Stimulated activated CD8-positive, alpha-beta memory T cell treated with anti-CD3 and anti-CD28 coated beads, Interleukin-2, amount 100 ng/mL, for 1 hour (primary cell): ENCODE measurements at places on chromosomes 11 and 22.

GRCh38 chr11:129787532-129788155 is 28.0 kb upstream of the TMEM45B start:
- no peak for DNase-seq

DNA sequence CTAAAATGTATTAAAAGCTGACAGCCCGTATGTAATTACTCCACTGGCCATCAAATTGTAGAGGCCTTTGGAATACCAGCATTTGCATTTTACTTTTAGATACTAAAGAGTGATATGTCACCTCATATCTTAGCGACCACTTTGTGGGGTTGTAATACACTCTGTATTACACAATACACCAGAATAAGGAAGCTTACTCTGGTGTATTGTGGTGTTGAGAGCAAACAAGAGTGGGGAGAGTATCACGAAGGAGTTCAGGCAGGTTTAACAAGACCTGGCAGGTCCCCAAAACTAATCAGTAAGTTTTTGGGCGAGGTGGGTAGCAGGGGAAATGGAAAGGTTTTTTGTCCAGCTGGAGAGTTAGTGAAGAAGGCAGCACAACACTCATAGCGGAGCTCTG is 3.2 kb downstream of the NUP50 start:
- no peak for DNase-seq

DNA sequence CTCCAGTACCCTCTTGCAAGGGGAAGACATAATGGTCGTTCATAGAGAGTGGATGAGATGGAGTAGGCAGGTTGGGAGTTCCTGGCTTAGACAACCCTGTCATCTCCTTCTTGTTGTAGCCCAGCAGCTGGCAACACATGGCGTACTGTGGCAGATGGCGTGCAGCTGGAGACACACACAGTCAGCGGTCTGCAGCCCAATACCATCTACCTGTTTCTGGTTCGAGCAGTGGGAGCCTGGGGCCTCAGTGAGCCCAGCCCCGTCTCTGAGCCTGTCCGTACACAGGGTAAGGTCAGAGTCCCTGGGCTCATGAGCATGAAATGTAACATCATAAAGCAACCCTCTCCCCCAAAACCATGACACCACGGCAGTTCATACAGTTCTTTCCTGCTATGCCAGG is 8.7 kb downstream of the ROBO3 start:
- DNase-seq: no peak

- no peak for DNase-seq
These were observed 17.3 kb upstream of the OSBPL5 start for GRCh38 chr11:3182462-3182852.

DNA sequence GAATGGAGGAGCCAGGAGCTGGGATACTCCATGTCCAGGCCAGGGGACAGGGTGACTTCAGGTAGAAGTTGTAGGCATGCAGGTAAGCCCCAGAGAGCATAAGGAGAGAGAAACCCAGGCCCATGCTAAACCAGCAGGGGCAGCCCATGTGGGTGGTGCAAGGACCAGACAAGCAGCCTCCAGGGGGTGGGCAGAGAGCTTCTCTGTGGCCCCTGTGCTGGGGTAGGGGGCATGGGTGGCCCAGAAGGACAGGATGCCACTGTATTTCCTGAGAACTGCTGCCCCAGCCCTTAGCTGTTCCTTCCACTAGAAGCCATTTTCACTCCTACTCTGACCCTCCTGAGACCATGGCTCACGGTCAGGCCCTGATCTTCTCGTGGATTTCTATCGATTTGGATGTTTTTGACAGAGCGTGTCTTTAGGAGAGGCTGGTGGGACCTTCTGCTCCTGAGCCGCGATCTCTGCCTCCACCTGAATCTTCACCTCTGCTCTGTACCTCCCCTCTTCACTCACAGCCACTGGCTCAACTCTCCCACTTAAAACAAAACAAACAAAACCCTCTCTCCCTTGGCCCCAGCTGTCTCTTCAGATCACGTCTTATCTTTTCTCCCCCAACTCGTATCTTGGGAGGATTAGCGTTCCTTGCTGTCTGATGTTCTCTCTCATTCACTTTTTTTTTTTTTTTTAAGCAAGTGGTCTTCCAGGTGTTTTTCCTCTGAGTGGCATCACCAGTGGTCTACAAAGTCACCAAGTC is 112.2 kb downstream of the NECTIN1 start:
- no peak for DNase-seq
